GM12878 (cell line): ENCODE measurements at places on chromosomes 13 and 19.

GRCh38 chr19:2173388-2173766 lies 9.6 kb downstream of the DOT1L start:
- no peak for DNase-seq

DNA sequence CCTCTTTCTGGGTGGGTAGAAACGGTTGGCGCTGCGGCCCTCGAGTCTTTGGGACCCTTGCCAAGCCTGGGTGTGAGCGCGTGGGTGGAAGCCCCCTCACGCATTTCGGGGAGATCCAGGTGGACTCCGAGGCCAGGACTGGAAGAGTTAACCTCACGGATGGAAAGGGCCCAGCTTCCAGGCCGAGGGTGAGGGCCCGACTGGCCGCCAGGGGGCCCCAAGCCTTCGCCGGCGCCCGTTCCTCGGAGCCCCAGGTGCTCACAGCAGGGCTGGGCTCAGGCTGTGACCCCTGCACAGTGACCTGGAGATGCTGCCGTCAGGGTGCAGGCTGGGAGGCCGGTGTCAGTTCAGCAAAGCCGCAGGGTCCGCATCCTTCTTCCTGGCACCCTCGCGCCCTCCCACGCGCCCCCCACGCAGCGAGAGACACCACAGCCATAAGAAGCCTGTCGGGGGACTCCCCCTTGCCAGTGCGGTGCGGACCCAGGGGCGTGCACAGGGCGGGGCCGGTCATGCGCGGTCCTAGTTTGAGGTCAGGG lies 34.2 kb upstream of the TMEM255B start:
- DNase-seq: peak; percentile 12

GRCh38 chr13:31437975-31438374 lies 238.2 kb downstream of the B3GLCT start:
- DNase-seq: peak; percentile 13

- no peak for DNase-seq
Observed at GRCh38 chr19:46447006-46447405, 18.3 kb upstream of the PNMA8C start.

GRCh38 chr13:64441740-64442139 lies 2788.4 kb downstream of the PCDH9 start:
- DNase-seq: no peak

DNA sequence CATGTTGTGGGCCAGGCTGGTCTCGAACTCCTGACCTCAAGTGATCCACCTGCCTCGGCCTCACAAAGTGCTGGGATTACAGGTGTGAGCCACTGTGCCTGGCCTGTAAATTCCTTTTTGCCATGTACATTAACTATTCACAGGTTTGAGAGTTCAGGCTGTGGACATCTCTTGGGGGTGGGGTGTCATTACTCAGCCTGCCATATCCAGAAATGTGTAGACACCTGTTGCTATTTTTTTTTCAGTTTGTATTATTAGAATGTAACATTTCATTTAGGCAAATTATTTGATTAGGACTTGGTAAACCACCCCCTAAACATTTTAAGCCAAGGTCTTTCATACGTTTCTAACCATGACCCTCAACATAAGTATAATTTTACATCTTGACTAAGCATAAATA lies 20.5 kb downstream of the ZNF227 start:
- DNase-seq: no peak
